ENCODE measurements at places on chromosomes 4 and X.

- peak; percentile 49 for DNase-seq
Observed at GRCh38 chr4:1009542-1010394, 1.7 kb upstream of the FGFRL1 start.

DNA sequence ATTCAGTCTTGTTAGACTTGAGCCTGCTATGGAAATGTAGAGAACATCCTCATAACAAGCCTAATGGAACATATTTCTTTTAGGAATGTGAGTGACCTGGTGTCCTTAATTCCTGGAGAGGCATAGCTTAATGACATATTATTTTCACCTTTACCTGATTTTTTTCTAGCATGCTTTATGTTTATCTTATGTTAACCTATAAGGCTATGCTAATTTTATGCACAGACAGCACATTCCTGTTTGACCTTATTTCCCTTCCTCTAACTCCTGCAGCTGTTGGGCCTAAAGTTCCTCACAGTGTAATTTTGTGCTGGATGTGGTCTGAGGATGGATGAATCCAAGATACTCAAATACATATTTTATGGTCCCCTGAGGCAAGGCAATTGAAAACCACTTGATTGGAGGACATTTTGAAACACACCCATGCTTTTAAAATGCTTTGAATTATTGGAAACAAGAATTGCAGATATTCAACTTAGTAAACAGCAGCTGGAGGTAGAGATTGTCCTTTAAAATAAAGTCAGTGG is 111.5 kb downstream of the LARP7 start:
- no peak for DNase-seq

GRCh38 chr4:148634476-148634875 is 192.3 kb upstream of the NR3C2 start:
- peak; percentile 3 for DNase-seq

GRCh38 chr4:181281451-181281850 is 961.8 kb upstream of the TENM3 start:
- no peak for DNase-seq

GRCh38 chr4:99979872-99980271 is 29.8 kb upstream of the H2AZ1 start:
- DNase-seq: peak; percentile 87

GRCh38 chr4:182143822-182144625 is 99.2 kb upstream of the TENM3 start:
- peak; percentile 75 for DNase-seq

- peak; percentile 29 for DNase-seq
Observed at GRCh38 chrX:13109817-13110216, 65.4 kb upstream of the FAM9C start.
